Stimulated activated naive CD4-positive, alpha-beta T cell treated with Interleukin-2 at 50 U/mL for 16 hours (primary cell): ENCODE measurements at places on chromosomes 12 and 14.
A peak's percentile ranks its signal among the peaks of the same experiment; 100 is the strongest.

- DNase-seq = peak; percentile 60
Measured at GRCh38 chr12:49092086-49092815, 2.4 kb downstream of the DHH start.

- no peak for DNase-seq
Measured at GRCh38 chr12:3726456-3726855, 26.5 kb downstream of the CRACR2A start.

DNA sequence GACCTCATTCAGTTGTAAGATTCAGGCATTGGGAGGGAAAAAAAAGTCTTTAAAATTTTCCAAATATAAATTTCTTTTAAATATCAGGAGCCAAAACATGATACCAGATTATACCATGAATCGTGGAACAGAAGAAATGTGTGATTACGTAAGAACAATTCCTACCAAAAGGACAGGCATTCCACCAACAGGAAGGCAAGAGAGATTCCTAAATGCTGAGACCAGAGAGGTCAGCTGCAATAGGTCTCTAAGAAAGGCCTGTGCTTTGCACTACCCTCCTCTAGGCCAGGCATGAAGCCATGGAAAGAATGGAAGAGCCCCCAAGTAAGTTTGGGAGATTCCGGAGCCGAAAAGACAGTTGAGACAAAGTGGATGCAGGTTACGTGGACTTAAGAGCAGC is 83.7 kb downstream of the PTGER2 start:
- no peak for DNase-seq

GRCh38 chr12:19244312-19244711 is 114.8 kb downstream of the PLEKHA5 start:
- DNase-seq = no peak

DNA sequence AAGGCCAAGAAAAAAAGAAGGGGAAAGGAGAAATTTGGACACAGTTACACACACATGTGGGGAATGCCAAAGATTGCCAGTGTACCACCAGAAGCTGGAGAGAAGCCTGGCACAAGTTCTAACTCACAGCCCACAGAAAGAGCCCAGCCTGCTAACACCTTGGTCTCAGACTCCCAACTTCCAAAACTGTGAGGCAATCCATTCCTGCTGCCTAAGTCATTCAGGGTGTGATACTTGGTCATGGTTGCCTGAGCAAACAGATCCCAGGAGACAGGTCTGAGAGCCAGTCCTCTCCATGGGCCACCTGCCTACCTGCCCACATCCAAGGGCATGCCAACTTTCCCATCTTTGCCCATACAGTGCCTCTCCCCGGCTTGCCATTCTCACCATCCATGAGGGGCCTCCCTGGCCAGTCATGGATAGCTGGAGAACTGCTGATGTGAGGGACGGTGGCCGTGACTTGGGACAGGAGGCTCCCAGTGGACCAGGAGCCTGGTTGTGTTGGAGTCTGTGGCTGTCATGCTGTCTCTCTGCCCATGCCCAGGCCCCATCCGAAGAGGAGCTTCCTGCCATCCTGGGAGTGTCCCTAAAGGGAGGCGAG is 198.0 kb upstream of the RTL1 start:
- DNase-seq = no peak

GRCh38 chr12:90333939-90334338 is 621.0 kb downstream of the CCER1 start:
- no peak for DNase-seq

GRCh38 chr14:100903134-100903468 is 421 bp downstream of the RTL1 start:
- DNase-seq = no peak

DNA sequence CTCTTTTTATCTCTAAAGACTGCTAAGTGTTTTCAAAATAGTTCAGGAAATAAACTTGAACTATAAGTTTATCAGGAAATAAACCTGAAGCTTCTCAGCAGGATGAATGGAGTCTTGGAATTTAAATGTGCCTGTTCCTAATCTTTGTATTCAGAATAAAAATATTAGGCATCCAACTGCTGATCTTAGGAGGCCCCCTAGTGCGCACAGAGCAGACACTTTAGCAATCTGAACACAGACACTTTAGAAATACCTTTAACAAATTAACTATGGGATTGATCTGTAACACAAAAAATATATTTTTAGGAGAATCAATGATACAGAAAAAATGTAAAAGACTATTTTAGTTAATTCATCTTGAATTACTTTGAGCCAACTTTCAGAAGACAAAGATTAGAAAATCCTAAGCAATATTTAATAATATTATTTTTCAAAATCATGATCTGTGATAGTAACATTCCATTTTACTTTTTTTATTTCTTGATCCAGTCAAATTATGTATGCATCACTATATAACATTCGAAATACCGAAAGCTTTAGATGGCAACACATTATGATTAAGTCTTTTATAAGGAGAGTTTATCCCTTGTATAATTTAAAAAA is 80.9 kb downstream of the SLC41A2 start:
- no peak for DNase-seq

DNA sequence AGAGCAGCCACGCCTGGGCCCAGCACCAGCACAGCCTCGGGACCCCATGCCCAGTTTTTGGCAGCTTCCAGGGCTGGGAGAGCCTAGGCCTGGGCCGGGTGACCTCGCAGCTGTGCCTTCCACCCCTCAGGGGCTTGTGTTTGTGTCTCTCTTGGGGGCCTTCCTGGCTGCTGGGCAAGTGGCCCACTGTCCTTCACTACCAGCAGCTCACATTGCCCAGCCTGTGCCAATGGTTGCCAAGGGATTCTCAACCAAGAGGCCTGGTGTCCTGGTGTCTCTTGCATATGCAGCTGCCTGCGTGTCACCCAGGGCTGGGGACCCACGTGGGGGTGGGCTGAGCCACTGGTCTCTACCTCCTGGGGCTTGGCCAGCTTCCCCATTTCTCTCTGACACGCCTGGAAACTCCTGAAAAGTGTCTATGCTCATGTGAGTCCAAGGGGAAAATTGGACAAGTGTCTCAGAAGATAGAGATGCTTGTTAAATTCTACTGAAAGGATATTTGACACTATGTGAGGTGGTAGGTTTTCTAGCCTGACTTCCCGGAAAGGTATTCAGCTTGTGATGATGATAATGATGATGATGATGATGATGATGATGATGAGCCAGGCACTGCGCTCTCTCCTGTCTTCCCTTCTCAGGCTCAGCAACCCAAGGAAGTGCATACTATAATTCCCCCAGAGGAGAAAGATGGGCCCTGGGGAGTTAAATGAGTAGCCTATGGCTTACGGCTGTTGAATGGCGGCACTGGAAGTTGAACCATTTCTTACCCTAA is 48.8 kb upstream of the ESRRB start:
- no peak for DNase-seq

DNA sequence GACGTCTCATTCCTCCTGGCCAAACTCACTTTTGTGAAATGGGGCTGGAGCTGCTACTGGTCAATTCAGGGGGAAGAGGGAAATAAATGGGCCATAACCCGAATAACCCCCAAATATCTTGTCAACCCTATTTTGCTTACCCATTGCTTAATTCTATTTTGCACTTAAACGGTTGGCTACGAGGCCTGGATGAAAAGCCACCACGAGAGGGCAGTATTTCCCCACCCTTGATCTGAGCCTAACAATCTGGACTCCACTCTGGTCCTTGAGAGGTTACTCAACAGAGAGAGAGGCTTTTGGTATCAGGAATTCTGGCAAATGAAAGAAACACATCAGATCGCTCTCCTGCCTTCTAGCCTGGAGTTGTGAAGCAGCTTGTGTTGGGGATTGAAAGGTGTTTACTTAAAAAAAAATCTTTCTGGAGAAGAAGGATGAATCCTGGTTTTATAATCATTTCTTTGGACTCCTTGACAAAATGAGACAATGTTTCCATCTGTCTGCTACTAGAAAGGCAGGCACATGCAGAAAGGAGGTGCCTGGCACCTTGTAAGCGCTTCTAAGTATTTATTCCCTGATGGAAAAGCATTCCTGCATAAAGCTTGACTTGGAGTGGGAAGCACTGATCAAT is 22.4 kb upstream of the FBXO21 start:
- peak; percentile 51 for DNase-seq

- no peak for DNase-seq
Measured at GRCh38 chr14:92874962-92875661, 47.8 kb upstream of the CHGA start.

- no peak for DNase-seq
Measured at GRCh38 chr12:110948041-110948440, 27.7 kb upstream of the MYL2 start.

- no peak for DNase-seq
Measured at GRCh38 chr12:67531051-67531450, 117.5 kb upstream of the DYRK2 start.

DNA sequence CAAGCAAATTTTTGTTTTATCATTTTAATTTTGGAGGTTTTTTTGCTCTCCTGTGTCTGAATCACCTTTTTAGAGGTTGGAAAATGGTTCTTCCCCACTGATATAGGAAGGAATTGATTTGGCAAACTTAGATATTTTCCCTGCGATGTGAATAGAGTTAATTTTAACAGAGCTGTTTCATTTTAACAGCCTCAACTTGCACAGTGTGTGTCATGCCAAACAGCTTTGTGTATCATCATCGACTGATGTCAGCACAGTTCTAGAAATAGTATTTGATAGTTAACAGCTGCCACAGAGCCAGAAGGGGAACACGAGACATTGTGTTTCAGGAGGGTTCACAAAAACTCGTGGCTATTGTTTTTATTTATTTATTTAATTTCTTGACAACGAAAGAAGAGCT is 243.1 kb upstream of the FOXN3 start:
- DNase-seq = no peak

DNA sequence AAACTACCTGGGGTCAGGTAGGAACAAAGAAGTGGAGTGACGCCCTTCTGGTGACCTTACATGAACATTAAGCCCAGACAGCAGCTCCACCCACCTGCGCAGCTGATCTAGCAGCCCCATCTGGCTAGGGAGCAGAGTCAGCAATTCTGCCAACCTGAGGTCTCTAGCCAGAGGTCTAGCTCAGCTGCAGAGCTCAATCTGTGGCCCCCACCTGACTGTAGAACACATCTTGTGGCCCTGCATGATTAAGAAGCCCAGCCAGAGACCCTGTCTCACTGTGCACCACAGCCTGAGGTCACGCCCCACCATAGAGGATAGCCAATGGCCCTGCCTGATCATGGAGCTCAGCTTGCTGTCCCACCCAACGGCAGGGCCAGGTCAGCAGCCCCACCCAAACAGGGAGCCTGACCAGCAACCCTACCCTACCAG is 50.6 kb upstream of the HIGD1C start:
- no peak for DNase-seq

DNA sequence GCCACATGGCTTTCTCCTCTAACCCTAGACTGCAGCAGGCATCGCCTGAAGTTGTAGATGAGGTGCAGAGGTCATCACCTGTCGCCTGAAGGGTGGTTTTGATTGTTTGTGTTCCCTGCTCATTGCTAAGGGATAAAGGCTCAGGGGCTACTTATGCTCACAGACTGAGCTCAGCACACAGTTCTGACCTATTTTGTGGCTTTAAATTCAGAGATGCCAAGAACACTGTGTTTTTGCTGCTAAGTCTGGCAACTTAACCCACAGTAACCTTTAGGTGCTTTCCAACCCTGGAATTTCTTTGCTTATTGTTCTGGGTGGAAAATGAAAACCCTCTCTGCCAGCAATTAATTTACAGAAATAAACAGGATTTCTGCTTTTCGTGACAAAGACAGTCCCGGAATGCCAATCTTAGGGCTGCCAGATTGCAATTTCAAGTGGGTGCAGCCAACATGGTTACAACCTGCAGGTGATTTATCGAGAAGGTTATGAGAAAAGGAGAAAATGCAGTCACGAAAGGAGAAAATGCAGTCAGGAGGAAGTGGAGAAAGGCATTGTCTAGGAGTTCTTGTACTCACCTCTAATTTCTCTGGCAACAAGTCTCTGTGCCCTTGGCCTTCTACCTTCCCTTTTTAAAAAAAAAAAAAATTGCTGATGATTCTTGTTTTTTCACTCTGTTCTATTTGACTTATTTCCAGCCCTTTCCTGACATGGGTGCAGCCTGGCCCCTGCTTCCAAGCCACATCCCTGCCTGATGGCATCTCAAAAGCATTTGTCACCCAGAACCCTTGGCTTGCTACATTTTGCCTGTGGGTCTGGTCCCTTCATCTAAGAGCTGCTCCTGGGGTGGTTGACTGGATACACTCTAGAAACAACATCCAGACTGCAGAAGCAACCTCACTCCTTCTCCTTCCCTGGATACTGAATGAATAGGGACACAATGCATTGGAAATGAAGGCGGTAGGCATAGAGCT is 23.3 kb downstream of the NPC2 start:
- DNase-seq = no peak
